Posterior cingulate gyrus (tissue), 11 donors: ENCODE measurements at places on chromosomes 5 and 9.

GRCh38 chr5:155735388-155735787, 591.6 kb upstream of the SGCD start:
- no peak for DNase-seq

GRCh38 chr5:43993634-43994351, 390.8 kb downstream of the NNT start:
- DNase-seq = no peak

DNA sequence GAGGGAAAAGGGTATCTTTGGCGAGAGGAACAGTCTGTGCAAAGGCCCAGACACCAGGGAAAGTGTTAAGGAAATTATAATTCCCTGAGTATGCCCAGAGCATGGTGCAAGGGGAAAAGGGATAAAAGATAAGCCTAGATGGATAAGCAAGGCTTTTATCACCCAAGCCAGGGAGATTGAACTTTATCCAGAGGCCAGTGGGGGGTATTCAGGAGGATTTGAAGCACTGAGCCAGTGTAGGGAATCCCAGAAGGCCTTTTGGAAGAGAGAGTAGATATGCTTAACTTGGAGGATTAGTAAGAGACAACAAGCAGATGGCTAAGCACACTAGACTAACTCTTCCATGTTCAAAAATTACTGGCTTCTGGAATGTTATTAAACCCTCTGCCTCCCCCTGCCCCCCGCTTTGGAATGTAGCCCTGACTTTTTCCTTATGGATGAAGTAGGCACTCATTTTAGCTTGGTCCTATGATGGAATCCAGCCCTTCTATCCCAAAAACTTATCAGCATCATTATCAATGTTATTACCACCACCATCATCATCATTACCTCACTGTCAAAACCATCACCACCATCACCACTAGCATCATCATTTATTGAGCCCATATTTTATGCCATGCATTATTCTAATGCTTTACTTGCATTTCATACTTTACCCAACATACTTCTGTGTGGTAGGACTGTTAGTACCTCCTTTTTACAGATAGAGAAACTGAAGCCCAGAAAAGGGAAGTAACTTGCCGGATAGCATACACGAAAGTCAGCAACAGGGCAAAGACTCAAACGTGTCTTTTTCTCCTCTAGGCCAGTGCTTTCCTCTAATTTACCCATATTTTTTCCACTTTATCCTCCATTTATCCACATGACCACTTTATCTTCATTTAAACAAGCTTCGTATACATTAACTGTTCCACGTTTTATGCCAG, 237.0 kb downstream of the PAPPA start:
- DNase-seq = no peak

GRCh38 chr9:112869041-112869529, 21.6 kb downstream of the SLC46A2 start:
- DNase-seq = no peak

DNA sequence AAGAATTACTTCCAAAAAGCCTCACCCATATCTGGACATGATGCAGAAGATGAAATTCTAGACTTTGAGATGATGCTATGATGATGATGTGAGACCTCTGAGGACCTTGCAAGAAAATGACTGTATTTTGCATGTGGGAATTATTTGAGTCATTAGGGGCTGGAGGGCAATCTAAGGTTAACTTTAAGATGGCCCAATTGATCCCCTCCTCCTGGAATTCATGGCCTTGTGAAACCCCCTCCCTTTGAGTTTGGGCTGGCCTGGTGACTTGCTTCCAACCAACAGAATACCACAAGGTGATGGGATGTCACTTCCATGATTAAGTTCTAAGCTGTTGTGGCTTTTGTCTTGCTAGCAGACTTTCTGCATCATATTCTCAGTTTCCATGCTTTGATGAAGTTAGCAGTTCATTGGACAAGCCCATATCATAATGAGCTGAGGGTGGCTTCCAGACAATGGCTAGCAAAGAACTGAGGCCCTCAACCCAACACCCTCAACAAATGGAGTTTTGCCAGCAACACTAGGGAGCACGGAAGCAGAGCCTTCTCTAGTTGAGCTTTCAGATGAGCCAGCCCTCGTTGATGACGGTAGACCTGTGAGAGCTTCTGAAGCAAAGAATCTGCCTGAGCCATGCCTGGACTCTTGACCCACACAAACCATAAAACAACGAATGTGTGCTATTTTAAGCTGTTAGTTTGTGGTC, 7.4 kb upstream of the AMACR start:
- no peak for DNase-seq

DNA sequence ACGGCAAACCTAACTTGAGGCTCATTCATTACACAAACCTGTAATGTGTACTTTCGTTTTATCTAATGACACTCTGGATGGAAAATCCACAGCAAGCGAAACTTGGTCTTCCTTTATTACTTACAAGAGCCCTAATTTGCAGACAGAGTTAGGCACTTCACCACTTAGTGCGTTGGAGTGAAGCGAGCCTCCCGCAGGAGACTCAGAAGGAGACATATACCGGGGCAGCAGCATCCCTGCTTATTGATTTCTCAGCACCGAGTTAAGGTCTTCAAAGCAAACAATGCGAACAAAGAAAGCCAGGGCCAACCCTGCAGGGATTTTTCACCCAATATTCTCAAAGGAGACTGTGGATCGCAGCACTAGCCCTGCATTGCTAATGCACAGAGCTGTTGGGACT, 28.6 kb downstream of the LSM11 start:
- DNase-seq = no peak

DNA sequence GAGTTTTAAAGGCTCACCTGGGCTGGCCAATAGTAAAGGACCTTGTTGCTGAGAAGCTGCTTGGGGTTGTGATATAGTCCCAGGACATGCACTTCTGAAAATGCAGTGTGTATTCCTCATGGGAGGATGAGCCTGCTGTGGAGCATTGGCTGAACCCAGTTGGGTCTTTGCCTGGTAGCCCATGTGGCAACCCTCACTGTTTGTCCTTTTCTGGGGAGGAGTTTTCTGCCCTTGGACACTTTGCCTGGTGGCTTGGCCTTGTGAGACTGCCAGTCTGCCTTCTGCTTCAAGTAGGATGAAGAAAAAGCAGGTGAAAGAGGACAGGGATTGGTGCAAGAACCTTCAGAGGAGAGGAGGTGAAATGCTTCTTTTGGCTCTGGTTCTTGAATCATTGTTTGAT, 4.0 kb downstream of the TENT4A start:
- no peak for DNase-seq

- peak; percentile 26 for DNase-seq
Measured at GRCh38 chr9:94720846-94721549, 5.5 kb upstream of the AOPEP start.

DNA sequence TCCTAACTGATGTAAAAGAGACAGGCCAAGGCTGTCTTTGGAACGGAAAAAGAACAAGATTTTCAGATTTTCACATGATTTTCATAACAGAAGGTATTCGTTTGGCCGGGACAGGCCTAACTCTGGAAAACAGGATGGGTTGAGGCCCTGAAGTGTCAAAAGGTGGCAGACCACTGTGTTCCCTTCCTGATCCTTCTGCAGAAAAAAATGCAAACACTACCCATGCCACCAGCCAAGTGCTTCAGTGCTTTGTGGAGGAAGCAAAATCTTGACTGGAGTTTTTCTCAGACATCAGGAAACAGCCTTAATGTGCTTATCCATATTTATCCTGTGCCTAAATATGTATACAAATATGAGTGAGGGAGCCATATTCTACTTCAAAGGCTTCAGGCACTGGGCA, 113.5 kb upstream of the IL6ST start:
- no peak for DNase-seq

DNA sequence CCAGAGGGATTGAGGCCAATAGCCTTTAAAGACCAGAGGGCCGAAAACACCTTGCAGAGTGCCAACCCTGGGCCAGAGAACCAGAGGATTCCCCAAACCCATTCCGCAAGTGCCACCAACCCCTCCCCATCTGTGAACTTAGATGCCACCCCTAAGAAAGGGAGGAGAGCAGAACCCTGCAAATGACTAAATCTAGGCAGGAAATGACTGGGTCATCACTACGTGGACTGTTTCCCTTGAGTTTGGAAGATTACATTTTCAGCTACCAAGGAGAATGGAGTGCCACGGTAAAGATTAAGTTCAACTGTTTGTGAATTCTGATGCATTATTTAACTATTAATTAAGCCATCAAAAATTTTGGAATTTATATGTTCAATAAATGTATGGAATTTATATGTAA, 142.8 kb downstream of the ENC1 start:
- no peak for DNase-seq

- DNase-seq = no peak
Measured at GRCh38 chr9:116237456-116237855, 83.9 kb downstream of the PAPPA start.

GRCh38 chr5:61322738-61323725, 9.0 kb upstream of the ZSWIM6 start:
- DNase-seq = no peak

GRCh38 chr9:127142931-127143464, 20.6 kb upstream of the ANGPTL2 start:
- no peak for DNase-seq

- DNase-seq = no peak
Measured at GRCh38 chr9:129113645-129114304, 2.6 kb downstream of the PTPA start.

- DNase-seq = no peak
Measured at GRCh38 chr5:72489536-72489935, 17.7 kb downstream of the ZNF366 start.

GRCh38 chr9:96486386-96487028, 36.5 kb downstream of the HABP4 start:
- no peak for DNase-seq

DNA sequence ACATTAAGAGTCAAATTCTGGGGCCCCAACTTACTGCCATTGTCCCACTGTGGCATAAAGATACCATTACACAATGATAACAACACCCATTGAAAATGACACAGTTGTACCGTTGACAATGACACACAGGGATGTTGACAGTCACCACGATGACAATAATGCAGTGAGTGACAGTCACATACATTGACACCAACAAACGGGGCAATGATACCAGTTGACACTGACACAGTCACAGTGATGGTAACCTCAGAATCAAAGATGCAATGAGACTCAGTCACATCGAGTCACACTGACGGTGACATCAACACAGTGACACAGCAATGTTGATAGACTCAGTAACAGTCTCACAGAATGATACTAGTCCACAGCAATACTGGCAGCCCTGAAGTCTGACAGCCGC, 16.9 kb downstream of the CNTFR start:
- no peak for DNase-seq

DNA sequence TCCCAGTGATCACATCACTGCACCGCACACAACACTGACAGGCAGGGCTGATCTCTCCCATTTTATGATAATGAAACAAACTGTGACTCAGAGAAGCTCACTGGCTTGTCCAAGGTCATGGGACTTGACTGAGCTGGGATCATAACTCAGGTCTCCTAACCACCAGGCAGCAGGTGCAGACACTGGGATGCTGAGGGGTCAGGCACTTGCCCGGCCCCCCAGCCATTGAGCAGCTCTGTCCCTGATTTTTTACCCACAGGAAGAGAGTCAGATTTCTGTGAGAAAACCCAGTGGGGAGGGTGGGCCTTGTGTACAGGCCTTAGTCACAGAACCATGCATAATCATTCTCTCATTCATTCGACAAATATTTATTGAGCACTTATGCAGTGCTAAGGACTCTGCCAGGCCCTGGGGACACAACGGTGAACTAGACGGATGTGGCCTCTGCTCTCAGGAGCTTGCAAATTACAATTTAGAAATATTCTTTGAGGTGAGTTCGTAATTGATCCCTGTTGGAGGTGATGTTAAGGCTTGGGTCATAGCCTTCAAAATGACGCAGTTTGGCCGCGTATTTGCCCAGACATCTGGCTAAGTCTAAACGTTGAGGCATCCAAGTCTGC, 54.5 kb upstream of the TGFBR1 start:
- no peak for DNase-seq

DNA sequence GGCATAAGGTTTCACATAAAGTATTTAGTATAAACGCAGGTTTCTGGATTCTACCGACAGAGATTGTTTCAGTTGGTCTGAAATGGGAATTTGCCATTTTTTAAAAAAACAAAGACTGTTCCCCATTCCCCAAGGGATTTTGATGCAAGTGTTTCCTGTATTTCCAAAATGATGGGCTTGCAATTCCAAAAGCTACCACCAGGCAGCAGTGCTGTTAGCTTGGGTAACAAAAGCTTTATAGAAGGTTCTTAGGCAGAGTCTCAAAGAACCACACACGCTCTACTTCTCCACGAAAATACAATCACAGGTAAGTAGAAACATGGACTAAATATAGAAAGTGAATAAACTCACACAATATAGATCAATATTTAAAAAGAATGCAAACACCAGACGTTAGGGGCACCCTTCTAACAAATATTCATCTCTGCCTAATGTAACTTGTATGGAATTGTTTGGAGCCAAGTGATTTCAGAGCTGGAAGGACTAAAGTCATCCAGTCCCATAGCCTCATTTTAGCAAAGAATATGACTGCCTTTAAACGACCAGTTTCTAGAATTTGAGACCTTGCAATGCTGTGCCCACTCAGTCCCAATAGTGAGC, 154.3 kb downstream of the SPOCK1 start:
- no peak for DNase-seq

- DNase-seq = no peak
Measured at GRCh38 chr5:170720179-170720578, 63.3 kb upstream of the GABRP start.

GRCh38 chr9:135770203-135770535, 68.2 kb downstream of the KCNT1 start:
- no peak for DNase-seq

DNA sequence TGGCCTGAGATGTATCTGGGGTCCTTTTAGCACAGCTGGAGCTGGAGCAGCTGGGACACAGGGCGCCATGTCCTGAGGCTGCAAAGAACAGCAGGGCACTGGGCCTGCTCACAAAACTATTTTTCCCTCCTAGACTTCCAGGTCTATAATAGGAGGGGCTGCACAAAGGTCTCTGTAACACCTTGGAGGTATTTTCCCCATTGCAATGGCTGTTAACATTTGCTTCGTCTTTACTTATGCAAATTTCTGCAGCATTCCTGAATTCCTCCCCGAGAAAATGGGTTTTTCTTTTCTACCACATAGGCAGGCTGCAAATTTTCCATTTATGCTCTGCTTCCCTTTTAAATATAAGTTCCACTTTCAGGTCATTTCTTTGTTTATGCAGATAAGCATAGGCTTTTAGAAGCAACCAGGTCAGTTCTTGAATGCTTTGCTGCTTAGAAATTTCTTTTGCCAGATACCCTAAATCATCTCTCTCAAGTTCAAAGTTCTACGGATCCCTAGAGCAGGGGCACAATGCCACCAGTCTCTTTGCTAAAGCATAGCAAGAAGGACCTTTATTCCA, 130.8 kb downstream of the PCSK1 start:
- DNase-seq = no peak

DNA sequence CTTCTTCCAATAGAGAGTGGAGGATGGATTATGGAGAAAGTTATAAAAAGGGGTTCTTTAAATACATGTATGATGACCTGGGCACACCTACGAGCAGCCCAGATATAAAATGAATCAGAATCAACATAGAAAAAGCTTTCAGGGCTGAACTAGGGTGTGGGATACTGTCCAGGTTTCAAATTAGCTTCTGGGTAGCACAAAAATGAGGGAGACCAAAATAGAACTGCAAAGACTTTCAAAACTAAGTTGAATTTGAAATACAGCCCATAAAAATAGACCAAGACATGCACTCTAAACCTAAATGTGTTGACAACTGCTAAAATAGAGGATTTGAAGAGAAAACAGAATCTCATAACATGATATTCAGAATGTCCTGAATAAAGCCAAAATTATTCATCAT, 17.0 kb downstream of the ZNF484 start:
- DNase-seq = no peak
